ENCODE measurements at places on chromosomes 11 and 22.

DNA sequence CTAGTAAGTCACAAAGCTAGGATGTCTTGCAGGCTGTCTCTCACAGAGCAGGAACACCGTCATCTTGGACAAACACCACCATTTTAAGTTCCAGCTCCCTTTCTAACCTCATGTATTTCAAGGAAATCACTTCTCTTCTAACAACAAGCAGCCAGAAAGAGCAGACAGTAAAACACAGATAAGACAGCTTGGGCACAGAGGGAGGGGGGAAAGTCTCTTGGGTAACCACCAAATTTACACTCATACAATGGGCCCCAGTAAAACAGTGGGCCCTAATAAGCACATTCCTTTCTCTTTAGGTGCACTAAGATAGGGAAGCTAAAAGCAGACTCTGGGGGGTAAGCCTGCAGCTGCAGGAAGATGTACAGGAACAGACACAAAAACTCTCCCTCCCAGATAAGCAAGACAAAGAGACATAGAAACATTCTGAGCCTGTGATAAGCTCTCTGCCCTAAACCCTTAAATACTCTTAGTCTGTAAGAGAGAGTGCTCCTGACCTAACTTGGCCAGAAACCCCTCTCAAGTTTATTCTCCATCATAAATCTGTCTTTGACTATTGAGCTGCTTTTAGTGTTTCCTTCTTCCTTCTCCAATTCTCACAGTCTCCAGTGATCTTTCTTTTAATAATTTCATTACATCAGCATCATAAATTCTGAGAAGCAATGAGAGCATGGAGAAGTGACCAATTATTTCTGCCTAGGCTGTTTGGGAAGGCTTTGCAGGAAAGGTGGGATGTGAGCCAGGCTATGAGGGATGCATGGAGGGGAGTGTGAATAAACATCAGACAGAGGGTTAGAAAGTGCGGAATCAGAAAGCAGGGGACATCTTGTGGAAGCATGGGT is 7.4 kb downstream of the OR10D3 start:
- no peak for DNase-seq

- no peak for DNase-seq
Measured at GRCh38 chr11:37946155-37946766, 1348.2 kb upstream of the RAG2 start.

DNA sequence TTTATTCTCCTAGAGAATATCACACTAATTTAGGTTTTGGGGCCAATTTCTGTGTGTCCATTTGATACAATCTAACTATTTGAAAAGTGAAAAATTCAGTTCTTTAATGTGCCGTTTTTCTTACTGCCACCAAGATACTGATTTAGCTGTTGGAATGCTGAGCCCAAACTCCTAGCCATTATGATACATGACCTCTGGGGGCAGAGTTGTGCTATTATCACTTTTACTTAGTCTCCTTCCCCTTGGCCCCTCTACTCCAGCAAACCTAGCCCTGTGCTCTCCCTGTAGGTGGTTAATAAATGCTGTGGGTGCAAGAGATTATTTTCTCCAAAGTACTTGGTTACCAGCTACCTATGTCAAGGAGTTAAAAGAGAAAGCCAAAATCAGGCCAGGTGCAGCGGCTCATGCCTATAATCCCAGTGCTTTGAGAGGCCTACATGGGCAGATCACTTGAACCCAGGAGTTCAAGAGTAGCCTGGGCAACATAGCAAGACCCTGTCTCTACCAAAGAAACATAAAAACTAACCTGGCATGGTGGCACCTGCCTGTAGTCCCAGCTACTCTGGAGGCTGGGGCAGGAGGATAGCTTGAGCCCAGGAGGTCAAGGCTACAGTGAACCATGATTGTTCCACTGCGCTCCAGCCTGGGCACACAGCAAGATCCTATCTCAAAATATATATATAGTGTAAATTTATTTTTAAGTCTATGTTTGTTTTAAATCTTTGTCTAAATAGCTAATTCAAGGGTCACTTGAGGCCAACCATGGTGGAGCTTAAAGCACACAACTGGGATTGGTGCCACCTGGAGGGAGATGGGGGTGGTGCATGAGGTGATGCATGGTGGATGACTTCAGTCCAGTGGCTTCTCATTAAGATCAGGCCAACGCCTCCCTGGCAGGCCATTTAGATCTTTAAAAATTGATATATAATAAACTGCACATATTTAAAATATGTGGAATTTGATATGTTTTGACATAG is 193.2 kb upstream of the PLET1 start:
- no peak for DNase-seq

- no peak for DNase-seq
Measured at GRCh38 chr11:47518212-47518964, 34.5 kb downstream of the CELF1 start.

DNA sequence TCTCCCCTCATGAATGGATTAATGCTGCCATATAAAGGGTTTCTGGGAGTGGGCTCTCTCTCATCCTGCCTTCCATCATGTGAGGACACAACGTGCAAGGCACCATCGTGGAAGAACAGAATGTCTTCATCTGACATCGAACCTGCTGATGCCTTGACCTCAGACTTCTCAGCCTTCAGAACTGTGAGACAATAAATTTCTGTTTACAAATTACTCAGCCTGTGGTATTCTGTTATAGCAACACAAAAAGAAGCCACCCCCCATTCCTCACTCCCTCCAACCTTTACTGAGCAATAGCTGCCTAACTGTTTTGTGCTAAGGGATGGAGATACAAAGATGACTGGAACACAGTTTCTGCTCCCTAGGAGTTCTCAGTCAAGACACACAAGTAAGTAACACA is 106.1 kb upstream of the PLET1 start:
- DNase-seq, result no peak

- DNase-seq, result no peak
Measured at GRCh38 chr11:113159988-113160807, 154.2 kb upstream of the TTC12 start.

GRCh38 chr11:10019906-10020682 is 273.9 kb downstream of the SBF2 start:
- no peak for DNase-seq

DNA sequence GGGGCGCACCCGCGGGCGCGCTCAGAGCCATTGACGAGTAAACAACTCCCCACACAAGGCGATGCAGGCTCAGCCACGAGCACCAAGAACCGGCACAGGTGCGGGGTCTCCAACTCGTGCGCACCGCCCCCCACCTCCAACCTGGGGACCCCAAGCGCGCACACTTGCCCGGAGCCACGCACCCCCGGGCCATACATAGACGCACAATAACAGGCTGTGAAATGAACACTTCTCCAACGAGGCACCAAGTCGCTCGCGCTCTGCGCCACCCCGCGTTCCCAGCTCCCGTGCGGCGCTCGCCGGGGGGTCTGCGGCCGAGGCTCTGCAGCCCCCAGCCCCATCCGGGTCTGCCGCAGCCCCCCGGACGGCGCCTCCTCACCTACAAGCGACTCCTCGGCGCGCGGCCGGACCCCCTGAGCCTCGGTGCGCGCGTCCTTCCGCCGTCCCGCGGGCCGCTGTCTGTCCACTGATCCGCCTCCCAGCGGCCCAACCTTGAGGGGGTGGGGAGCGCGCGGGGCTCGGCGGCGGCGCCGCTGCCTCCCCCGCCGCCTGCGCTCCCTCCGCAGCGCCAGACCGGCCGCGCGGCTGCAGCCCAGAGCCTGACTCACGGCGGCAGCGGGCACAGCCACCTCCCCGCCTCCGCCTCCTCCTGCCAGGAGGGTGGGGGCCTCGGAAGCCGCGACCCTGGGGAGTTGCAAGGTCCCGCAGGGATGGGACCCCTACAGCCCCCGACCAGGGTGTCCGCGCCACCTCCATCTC is 1.6 kb downstream of the IFITM10 start:
- no peak for DNase-seq

All from CD4-positive, alpha-beta T cell treated with Interleukin-4 for 1 hour (primary cell).